ENCODE measurements at places on chromosomes 1 and 21.

GRCh38 chr1:89870998-89871397 is 50.2 kb downstream of the LRRC8D start:
- H3K4me3 ChIP-seq: no peak overlapping the region
- H3K27ac ChIP-seq: no peak overlapping the region
- no peaks in the 10 kb centered on the region for H3K27me3 ChIP-seq
- peaks cover 21% of the 10 kb centered on the region for H3K4me1 ChIP-seq
- H3K36me3 ChIP-seq: no peaks in the 10 kb centered on the region

DNA sequence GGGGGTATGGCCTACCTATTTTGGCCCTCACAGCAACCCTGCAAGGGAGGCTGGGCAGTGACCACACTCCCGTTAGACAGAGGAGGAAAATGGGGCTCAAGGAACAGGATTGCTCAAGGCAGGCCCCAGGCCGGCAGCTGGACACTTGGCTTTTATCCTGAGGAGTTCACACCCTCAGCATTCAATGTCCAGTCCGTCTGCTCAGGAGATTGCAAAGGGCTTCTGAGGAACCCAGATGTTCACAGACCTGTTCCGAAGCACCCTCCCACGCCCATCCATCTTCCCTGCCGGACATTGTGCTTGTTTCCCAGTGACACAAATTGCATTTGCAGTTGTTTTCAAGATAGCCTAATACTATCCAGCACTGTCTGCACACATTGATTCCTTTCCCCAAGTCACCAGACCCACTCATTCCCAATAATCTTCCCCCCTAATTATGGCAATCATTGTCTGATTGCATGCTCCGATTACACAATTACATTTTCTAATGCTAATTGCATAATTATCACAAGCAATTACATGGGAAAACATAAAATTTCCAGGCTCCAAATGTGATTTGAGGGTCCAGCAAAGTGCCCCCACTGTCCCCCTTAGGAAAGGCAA is 4.3 kb upstream of the UBL4B start:
- no peak overlapping the region for H3K4me3 ChIP-seq
- no peak for DNase-seq
- H3K27ac ChIP-seq: no peak overlapping the region
- no peaks in the 10 kb centered on the region for H3K27me3 ChIP-seq
- H3K36me3 ChIP-seq: no peaks in the 10 kb centered on the region

- H3K4me1 ChIP-seq: peaks cover 61% of the 10 kb centered on the region
- no peaks in the 10 kb centered on the region for H3K27me3 ChIP-seq
- H3K27ac ChIP-seq: peak overlapping the region; percentile 98
- H3K36me3 ChIP-seq: 0 out of 2 replicates have a peak, but pooled peaks cover 17% of the 10 kb centered on the region
- peak overlapping the region; percentile 87 for H3K4me3 ChIP-seq
These were observed 3.0 kb downstream of the ZC3H12A start for GRCh38 chr1:37477198-37477931.

DNA sequence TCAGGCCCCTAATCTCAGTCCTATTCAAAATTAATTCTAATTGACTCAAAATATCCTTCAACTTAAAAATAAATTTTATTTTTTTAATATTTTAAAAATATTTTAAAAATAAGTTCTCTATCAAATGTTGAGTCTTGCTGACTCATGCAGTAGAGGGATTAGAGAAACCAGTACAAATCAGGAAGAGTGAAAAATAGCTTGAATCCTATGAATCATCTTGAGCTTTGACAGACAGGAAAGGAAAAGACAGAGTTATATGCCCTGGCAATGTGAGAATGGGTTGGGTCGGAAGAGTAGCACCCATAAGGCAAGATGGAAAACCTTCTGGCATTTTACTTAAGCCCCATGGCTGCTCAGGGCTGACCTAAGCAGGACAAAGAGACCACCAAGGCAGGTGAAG is 346.6 kb upstream of the RUNX1 start:
- H3K27ac ChIP-seq: no peak overlapping the region
- H3K27me3 ChIP-seq: no peaks in the 10 kb centered on the region
- no peaks in the 10 kb centered on the region for H3K36me3 ChIP-seq
- DNase-seq: peak; percentile 16
- no peak overlapping the region for H3K4me3 ChIP-seq

DNA sequence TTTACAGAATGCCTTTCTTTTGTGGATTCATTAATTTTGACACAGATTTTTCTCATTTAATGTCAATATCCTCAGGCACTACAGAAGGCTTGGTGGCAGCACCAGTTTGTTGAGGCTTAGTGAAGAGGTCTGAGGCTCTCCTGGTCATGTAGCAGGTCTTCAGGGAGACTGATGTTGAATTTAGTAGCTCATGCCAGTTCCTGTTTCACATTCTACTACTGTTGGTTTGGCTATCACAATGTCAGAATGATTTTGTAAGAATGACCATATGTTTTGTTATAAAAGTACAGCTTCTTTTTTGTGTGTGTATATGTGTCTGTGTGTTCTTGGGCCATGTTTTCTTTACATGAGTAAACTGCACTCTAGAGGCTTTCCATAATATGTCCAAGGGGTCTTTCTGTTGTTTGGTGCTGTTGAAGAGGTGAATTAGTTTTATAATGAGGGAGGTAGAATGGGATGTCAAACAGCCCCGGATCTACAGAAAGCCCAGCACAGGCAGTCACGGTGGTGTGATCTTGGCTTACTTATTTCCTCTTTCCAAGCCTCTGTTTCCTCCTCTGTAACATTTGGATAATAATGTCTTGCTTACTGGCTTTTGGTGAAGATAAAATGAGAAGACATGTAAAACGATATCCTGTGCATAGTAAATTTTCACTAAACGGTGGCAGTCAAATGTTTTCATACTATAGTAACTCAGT is 32.0 kb downstream of the C1orf21 start:
- H3K4me3 ChIP-seq: no peak overlapping the region
- H3K27me3 ChIP-seq: no peaks in the 10 kb centered on the region
- H3K27ac ChIP-seq: no peak overlapping the region
- peaks cover 7% of the 10 kb centered on the region for H3K4me1 ChIP-seq

DNA sequence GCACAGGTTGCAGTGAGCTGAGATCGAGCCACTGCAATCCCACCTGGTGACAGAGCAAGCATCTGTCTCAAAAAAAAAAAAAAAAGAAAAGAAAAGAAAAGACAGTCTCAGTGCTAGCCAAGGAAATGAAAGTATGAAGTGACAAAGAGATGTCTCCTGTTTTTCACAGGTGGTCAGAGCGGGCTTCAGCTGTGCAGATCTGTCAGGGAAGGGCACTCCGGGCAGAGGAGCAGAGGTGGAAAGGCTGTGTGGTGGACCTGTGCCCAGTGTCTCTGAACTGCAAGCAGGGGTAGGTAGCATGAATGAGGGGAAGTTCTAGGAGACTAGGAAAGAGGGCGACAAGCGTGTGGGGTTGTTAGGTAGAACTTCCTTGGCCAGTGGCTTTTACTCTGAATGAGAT is 67.5 kb downstream of the CD247 start:
- DNase-seq: no peak
- no peaks in the 10 kb centered on the region for H3K4me1 ChIP-seq
- H3K27me3 ChIP-seq: peaks cover 7% of the 10 kb centered on the region
- no peaks in the 10 kb centered on the region for H3K36me3 ChIP-seq
- no peak overlapping the region for H3K27ac ChIP-seq

Data from GM23248 (cell line).